ENCODE measurements at places on chromosomes 6 and 20.

DNA sequence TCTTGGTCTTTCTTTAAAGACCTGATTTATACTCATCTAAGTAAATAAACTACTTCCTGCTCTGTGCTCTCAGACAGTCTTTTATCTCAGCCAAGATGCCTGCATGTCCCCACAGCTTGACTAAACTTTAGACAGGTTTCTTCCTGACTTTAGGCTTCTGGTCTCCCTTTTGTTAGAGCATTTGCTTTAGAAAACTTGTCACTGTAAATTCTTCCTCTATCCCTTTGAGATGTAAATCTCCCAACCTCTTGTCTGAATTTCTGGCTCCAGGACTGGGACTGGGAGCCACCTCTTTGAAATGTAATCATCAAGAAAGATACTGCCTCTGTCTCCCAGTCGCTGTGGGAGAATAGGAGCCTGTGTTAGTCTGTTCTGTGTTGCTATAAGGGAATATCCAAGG, 739.9 kb downstream of the C6orf118 start:
- DNase-seq: no peak

DNA sequence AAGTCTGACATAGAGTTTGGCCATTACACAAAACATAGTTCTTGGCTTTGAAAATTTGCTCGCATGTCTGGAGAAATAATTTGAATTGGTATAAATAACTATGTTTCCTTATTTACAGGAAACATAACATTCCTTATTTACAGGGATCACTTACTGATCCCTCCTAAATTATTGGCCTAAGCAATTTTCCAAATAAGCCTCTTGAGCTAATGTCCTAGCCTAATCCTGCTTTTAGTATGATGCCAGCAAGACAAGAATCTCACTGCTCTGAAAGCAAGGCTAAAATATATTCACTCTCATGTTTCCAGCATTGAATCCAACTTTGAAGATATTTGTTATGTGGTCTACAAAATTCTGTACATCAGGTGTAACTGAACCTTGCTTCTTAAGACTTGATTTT, 4.1 kb upstream of the TBC1D32 start:
- no peak for DNase-seq

- no peak for DNase-seq
Measured at GRCh38 chr6:1175877-1176276, 136.0 kb upstream of the FOXQ1 start.

DNA sequence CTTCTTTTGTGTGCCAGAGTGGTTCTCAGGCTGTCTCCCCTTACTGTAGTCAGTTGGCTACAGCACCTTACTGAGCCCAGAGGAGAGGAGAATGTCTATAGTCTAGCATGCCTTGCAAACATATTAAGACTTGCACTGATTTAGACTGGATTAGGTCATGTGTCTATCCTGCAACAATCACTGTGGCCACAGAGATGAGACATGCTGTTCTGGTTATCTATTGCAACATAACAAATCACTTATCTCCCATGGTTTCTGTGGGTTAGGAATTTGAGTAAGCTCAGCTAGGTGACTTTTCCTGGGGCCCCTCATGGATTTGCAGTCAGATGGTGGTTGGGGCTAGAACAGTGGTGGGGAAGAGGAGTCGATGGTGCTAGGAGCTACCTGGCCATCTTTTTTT, 261.3 kb downstream of the SOD2 start:
- DNase-seq: no peak

DNA sequence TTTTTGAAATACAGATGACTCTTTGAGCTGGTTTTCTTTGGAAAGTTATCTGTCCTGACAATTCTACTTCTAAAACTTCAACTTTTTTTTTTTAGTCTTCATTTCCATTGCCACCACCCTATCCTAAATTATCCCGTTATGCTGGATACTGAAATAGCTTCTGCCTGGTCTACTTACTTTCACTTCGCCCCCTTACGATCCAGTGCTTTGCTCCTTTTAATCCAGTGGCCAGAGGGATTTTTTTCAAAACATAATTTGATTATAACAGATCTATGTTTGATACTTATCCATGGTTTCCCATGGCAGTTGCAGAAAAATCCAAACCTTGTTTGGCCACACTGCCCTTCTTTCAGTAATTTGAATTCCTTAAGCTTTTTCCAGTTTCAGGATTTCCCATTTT, 27.4 kb downstream of the ASXL1 start:
- no peak for DNase-seq

DNA sequence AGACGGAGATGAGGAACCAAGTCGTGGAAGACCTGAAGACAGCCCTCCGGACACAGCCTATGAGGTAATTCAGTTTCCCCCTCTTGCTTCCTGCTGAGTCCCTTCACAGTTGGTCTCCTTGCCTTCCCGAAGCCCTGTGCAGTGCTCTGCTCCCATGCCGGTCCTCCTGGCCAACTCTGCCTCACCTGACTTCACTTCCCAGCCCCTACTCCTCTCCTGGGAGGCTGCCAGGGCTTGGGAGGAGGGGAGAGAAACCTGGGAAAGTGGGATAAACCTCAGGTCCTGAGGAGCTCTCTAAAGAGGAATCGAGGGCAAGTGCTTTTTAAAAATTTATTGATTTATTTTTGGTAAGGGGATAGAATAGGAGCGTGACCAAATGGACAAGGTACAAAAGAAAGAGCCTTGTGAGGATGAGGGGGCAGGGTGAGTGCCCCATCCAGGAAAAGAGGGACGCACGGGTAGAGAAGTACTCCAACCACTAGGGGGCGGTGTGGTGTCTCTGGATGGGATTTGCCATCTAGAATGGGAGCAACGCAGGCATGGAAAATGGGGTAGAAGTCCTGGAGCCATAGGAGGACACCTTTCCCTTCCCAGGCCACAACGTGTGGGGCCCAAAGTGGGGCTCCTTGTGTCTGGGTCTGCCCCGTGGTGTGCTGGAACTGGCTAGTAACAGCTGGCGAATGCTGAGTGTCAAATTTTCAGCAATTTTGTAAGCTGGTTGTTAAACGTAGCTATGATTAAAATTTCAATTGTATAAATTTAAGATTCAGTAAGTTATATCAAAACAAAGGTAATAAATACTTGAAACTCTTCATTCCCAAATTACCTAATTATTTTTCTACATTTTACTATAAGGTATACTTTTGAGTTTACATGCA, 69.0 kb downstream of the MOCS1 start:
- DNase-seq: no peak

- DNase-seq: no peak
Measured at GRCh38 chr6:88730611-88731011, 232.8 kb downstream of the RNGTT start.

DNA sequence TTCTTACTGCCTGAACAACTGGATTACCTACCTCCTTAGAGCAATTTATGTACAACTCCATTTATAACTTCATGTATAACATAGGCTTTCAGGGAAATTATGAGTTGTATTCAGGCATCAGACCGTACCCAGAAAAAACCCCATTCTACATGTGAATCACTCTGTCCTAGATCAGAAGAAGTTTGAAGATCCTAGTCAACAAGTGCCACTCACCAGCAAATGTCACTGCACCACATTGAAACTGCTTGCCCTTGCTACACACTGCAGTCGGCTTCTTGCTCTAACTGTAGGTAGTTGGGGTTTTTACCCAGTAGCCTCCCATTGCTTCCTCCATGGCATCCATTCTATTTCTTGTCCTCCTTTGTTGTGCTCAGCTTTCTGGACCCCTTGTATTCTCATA, 132.4 kb downstream of the DNAH8 start:
- no peak for DNase-seq

DNA sequence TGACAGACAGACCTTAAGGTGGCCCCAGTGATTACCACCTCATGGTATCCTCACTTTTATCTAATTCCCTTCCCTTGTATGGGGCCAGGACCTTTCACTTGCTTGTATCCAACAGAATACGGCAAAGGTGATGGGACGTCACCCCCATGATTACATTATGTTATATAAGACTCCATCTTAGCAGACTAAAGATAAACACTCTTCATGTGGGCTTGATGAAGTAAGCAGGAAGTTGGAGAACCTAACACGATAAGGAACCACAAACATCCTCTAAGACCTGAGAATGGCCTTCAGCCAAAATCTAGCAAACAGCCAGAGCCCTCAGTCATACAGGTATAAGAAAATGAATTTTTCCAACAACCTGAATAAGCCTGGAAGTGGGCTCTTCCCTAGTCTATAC, 8.0 kb downstream of the SLC17A3 start:
- DNase-seq: no peak

GRCh38 chr6:106185615-106186014, 99.5 kb downstream of the PRDM1 start:
- DNase-seq: no peak

GRCh38 chr6:46729787-46730326, 5.3 kb downstream of the PLA2G7 start:
- no peak for DNase-seq

Data from cortex of kidney (tissue), 1 donor.